RWPE1 (cell line): ENCODE measurements at places on chromosomes 1 and 21.
A peak's percentile ranks its signal among the peaks of the same experiment; 100 is the strongest.

DNA sequence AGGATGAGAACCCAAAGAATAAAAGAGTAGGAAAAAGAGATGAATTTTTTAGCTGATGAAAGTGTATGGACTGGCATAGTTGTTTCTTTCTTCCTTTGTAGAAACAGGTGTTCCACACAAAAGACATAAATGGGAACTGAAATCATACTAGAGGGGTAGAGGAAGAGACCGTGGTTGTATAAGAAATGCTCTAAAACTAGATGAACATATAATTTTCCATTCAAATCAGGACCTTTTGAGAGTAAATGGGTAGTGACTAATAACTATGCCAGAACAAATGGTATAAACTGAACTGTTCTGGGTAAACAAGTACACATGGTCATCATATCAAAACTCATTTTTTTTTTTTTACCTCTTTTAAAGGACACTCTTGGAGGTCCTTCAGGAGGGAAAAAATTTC, 344.2 kb downstream of the VAV3 start:
- no peak for DNase-seq

DNA sequence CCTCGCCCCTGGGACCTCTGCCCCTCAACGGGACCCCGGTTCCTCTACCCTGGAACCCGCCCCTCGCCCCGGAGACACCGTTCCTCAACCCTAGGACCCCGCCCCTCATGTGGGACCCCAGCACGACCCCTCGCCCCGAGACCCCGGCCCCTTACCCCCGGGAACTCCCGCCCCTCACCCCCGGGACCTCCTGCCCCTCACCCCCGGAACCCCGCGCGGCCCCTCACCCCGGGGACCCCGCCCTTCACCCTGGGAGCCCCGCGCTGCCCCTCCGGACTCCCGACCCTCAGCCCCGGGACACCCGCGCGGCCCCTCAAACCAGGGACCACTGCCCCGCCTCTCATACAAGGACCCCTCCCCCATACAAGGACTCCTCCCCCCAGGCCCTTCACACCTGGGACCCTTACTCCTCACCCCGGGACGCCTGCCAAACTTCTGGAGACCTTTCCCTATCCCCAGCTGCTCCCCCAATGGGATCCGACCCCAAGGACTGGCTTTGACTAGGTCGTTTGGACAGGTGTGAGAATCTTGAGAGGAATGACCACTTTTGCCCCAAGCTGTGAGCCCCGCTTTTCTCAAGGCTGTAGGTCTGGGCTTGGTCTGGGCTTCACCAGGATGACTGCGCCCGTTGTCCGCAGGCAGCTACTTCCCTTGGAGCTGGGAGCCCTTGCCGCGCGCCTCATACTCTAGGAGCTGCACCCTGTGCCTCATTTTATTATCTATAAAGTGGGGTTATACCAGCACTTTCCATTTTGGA, 843 bp downstream of the DIP2A start:
- peak; percentile 26 for DNase-seq

DNA sequence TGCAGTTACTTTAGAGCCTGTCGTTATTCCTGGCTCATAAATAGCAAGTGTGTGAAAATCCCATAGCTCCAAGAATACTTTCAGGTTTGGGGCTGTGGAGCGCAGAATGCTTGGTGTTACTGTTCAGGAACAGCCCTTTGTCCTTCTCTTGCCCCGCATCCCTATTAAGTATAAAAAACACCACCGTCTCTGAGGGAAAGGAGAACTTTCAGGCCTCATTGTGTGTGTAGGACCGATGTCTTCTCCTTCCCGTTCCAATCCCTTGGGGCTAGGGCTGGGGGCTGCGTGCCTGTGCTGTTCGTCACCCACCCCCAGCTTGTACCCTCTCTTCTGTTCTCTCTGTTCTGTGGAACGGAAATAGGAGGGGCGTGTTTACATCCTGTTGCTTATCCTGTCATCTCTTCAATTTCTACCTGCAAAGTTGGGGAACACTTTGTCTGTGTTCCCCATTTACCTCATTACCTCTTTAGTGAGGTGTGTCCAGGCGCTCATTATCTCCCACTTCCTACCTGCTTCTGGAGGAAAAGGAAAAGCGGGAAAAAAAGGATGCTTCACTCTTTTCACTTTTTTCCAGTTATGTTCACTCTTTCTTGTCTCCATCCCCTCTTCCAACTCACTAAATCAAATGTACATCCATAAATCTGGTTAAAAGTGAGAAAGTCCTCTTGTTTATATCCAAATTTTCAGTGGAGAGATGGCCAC, 788 bp upstream of the TXNIP start:
- no peak for DNase-seq

- peak; percentile 14 for DNase-seq
Measured at GRCh38 chr1:111989531-111990025, at the start of gene KCND3. KCND3 (minus strand) TSS chr1:111989668.

DNA sequence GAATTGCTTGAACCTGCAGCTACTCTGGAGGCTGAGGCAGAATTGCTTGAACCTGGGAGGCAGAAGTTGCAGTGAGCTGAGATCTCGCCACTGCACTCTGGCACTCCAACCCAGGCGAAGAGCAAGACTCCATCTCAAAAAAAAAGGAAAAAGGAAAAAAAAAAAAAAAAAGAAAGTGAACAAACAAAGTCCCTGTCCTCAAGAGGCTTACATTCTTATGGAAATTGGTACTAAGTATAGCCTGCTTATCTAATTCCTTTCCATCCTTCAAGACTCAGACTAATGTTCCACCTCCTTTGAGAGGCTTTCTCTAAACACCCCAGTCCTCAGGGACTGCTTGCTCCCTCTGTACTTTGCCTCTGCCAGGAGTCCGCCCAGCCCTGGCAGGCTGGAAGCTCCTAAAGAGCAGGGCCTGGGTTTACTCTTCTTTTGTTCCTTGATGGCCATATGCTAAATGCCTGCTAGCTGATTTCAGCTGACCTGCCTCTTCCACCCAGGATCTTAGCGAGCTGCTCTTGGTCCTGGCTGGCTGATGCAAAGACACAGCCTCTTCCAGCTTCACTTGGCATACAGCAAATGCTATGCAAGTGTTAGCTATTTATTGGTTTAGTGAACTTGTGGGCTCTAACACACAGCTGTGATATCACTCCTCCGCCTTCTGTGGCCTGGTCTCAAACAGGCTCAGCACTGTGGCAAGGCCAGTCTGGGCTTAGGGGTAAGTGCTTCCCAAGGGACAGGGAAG, 9.8 kb downstream of the SLC9A1 start:
- DNase-seq: no peak

DNA sequence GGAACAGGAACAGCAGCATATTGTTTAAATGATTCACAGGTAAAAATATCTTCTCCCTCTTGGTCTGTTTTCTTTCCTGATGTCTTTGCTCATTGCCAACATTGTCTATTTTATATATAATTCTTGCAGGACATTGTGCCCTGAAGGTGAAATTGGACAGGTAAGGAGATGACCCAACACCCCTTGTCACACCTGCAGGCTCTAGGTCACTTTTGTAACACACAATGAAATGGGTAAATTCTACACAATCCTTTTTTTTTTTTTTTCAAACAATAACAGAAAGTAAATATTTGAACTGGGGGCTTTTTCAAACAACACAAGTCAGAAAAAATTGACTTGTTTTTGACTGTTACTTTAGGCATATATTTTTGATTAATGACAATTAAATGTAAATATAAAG, 62.9 kb upstream of the ERG start:
- no peak for DNase-seq

DNA sequence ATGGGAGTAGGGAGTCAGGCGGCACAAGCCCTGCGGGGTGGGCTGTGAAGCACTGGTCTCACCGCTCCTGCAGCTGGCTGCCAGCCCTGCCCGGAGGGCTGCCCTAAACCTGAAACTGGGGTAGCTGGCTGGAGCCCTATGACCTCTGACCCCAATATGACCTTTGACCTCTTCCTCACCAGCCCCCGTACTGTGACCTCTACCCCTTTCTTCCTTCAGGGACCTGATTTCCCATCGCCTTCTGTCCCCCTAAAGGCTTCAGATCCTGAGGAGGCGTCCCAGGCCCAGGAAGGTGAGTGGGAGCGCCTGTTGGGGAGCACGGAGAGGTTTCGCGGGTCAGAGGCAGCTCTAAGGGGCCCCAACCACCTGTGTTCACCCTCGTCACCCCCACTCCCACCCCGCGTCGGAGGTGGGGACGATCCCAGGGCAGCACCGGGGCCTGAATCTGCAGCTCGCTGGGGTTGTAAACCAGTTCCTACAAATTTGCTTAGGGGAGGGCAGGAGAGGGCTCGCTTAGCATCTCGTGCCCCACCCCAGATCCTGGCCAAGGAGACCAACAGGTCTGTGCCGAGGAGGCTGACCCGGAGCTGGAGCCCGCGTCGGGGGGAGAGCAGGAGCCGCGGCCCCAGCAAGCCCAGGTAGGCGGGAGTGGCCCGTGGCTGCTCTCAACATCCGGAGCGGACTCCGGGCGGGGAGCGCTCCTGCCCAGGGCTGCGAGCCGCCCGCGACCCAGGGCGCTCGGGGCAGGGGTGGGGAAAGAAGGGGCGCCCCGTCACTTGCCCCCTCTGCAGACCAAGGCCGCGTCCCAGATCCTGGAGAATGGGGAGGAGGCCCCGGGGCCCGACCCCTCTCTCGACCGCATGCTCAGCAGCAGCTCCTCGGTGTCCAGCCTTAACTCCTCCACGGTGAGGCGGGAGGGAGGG, 7.3 kb downstream of the SYTL1 start:
- DNase-seq: peak; percentile 42

DNA sequence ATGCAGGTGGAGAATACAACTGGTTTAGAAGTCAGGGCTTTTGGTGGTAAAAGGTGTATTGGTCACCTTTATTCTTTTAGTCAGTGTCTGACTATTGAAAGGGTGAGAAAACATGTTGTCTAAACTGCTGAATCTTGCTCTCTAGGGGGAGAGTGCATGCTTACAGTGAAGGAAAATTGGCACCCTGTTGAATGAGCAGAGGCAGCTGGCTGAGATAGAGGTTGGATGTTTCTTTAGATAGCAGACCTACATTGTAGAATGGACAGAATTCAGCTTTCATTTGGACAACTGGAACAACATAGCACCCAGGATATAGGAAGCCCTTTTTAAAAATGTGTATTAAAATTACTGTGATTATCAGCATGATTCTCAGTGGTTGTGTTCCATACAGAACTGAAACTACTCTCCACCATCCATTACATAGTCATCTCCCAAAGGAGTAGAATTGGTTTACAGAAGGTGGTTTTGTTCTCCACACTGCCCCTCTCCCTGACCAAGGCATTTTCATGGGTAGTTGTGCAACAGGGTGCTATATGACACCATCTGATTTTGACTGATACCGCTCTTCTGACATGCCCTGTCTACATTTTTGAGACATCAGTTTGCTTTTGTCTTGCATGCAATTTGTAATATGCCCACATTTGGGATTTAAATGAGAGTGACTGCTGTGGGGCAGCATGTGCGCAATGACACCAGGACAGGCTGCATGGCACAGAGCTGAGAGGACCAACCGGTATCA, 16.2 kb downstream of the RHOU start:
- DNase-seq: no peak

DNA sequence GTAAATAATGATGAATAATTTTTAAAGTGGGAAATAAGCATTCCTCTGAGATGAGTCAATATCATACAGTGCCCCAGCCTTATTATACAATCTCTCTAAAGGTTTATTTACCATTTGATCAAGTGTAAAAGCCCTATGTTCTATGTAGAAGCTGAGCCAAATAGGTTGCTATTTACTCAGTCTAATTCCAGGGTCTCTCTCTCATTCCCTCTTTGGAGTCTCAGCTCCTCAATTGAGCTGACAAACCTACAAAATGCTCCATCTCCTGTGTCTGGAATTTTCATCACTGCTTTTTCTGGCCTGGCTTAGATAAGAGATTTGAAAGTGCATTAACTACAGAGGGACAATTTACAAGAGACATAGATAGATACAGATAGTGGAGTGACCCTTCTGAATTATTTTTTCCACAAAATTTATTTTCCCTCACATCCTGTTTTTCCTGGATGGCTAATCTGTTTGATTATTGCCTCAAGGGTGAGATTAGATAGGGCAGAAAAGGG, 24.8 kb upstream of the USH2A start:
- peak; percentile 38 for DNase-seq

DNA sequence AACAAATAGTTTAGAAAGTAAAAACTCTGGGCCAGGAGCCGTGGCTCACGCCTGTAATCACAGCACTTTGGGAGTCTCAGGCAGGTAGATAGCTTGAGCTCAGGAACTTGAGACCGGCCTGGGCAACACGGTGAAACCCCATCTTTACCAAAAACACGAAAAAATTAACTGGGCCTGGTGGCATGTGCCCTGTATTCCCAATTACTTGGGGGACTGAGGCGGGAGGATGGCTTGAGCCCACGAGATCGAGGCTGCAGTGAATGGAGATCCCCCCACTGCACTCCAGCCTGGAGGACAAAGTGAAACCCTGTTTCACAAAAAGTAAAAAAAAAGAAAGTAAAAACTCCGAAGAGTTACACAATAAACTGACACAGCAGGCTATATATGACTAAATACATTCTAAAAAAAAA, 10.6 kb downstream of the CEP170 start:
- DNase-seq: no peak

- DNase-seq: peak; percentile 63
Measured at GRCh38 chr1:15848929-15849774, 1.6 kb downstream of the SPEN start.

DNA sequence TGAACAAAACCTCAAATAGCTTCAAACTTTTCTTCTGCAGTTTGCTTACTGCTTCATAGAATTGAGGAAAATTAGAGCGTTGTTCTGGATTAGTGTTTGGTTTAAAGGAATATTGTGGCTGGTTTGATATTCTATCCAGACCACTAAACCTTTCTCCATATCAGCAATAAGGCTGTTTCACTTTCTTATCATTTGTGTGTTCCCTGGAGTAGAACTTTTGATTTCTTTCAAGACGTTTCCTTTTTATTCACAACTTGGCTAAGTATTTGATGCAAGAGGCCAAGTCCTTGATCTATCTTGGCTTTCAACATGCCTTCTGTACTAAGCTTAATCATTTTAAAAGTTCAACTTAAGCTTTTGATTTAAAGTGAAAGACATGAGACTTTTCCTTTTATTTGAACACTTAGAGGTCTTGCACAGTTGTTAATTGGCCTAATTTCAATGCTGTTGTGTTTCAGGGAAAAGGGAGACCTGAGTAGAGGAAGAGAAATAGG, 359.1 kb downstream of the S1PR1 start:
- no peak for DNase-seq

- DNase-seq: no peak
Measured at GRCh38 chr1:60847855-60848582, 234.3 kb upstream of the NFIA start.

DNA sequence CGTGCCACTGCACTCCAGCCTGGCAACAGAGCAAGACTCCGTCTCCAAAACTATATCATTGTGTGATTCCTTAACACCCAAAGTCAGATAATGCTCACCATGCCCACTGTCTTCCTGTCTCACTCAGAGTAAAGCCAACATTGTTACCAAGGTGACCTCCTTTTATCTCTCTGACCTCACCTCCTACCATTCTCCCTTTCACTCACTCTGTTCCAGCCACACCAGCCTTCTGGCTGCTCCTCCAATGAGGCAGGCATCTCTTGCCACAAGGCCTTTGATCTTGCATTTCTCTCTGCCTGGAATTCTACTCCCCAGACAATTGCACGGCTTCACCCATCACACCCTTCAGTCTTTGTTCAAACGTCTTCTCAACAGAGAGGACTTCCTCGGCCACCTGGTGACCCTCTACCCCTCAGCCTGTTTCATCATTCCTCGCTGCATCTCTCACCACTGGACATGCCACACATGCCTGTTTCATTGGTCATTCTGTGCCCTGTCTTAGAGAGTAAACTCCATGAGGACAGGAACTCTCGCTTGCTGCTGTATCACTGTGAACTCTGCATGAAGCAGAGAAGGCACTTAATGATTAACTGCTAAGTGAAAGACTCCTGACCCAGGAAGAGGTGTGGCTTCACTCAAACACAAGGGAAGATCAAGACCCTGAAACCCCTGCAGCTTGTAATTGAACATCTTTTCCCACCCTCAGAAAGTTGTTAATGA, 67.1 kb upstream of the CAPZB start:
- no peak for DNase-seq

GRCh38 chr1:2632561-2633361, at the start of gene MMEL1:
MMEL1 (minus strand) TSS chr1:2633016; CDS start chr1:2629484, 3,532 bp downstream.
- DNase-seq: no peak
